ENCODE measurements at places on chromosomes 7 and 10.
A peak's percentile ranks its signal among the peaks of the same experiment; 100 is the strongest.

DNA sequence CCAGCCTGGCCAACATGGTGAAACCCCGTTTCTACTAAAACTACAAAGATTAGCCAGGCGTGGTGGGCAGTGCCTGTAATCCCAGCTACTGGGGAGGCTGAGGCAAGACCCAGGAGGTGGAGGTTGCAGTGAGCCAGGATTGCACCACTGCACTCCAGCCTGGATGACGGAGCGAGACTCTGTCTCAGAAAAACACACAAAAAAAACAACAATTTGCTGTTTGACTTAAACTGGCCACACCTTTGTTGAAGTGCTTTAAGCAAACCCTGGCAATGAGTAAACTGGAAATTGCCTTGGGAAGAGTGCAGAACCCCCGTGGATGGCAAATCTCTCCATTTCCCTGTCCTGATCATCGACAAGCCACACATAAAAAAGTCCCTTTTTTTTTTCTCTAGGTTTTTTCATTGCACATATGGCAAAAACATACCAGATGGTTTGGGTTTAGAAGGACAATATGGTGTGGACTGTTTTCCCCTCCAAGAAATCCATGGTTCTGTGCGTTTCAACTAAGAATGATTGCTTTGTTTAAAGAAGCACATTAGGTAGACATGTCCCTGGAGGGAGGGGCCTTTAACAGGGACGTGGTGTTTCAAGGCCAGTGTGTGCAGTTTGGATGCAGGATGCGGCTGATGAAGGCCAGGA is 76.9 kb downstream of the NRP1 start:
- DNase-seq = no peak

GRCh38 chr7:36639826-36640225 is 84.5 kb downstream of the AOAH start:
- peak; percentile 17 for DNase-seq

DNA sequence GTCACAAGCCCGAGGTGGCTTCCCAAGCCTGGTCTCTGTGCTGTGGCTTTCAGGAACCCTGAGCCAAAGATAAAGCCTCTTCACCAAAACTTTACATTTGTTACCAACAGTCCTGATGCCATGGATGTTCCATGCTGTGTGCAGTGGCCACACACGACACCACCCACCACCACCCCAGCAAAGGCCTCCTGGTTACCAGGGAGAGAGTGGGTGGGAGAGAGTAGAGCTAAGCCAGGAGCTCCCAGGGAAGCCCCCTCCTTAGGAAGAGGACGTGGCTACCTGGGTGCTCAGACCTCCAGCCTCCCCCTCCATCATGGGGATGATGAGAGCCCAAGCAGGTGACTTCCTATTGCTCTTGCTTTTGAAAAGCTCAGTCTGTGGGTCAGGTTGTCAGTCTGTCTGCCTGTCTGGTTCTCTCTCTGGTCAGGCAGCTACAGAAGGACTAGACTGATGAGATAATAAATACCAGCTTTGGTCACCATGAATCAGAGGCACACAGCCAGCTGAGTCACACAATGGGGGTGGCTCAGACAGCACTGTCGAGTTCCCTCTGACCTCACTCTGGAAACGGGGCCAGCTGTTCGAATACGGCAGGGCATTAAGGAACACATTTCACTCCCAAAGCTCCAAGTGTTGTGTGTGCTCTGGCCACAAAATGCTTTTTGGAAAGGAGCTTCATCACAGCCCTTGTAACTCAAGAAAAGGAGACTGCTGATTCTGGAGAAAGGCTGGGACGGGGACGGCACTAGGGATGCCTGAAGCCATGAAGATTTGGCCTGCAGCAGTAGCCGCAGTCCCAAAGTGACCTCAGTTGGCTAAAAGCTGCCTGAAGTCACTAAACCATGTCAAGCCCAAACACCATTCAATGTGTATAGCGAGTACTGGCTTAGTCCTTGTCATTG is 166.0 kb downstream of the FANK1 start:
- no peak for DNase-seq

DNA sequence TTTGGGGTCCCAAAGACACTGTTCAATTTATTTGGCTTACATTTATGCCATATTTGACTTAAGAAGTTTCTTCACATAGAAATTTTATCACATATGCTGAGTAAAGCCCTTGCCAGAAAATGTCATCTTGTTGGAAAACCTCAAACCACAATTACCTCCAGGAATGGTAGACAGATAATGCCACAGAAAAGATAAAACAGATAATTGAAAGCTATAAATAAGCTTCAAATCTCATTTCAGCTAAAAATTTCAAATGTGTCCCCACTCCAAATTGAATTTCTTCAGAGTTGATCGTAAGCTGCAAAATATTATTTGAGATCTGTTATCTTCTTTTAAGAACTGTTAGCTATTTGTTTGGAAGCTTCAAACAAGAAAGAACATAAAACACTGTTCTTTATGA is 176.4 kb upstream of the PTN start:
- no peak for DNase-seq

Measured in activated gamma-delta T cell treated with anti-CD3 and anti-CD28 coated beads, Interleukin-2, amount 50 U/mL, for 16 hours (primary cell).